ENCODE measurements at places on chromosomes 2 and 18.

GRCh38 chr18:44632469-44633145 is 48.1 kb upstream of the SETBP1 start:
- DNase-seq: no peak

- no peak for DNase-seq
Measured at GRCh38 chr2:194104687-194105086, 1552.3 kb upstream of the SLC39A10 start.

DNA sequence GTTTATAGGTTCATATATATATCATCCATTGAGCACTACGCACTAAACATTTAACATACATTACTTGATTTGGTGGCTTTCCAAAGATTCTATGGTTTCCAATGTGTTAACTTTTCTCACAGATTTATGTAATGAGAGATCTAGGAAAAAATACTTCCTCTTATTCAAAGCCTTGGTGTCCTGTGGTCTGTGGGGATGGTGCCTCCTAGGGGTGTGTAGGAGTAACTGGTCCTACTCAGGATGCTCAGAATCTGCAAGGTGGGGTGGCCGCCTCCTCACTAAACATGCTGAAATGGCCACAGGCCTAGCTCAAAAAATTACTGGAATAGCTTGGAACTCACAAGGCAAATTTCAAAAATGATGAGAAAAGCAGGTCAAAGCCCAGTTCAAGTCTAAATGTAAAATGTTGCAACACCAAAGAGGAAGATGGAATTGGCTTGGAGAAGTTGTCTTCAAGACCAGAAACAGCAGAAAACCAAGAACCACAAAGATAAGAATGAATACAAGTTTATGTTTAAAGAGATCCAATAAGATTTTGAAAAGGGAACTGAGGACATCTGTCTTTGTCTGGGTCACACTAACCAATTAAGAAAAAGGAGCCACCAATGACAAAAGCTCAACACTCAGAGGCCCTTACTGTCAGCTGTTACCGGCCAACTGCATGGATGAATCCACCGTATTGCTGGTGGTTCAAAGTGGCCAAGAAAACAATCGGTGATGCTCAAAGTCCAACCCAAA is 11.5 kb downstream of the GPR55 start:
- DNase-seq: no peak

- no peak for DNase-seq
Measured at GRCh38 chr2:161122772-161123530, 37.3 kb upstream of the TANK start.

DNA sequence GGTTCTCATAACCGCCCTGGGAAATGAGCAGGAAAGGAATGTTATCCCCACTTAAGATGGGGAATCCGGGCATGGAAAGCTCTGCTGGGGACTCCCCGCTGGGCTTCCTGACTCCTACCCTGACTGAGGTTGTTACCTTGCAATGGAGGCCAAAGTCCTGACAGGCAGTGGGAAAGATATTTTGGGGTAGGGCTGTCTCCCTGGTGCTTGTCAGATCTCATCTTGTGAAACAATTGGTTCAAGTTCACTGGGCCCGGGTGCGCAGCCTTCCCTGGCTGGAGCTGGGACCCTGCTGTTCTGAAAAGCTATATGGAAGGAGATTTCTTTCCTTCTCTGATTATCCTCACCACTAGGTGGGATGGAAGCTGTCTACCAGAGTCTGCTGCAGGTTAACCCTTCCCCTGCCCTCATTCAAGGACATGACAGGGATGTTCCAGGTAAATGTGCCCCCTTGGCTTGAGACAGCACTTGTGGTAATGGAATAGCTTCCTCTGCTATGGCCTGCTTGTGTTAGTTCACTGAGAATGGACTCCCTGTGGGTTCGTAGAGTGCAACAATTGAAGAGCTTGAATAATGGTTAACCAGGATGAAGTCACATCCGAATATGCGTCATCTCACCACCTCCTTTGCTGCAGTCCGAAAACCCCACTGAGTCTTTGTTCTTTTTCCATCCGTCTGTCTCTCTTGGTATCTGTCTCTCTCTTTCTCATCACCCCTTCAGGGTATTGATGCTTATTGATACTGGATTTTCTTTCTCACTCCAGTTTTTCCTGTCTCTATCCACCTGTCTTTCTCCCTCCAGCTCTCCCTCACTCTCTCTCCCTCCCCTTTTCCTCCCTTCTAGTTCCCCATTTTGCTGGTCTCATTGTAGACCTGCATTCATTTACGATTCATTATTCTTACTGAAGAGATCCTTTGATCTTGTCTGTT is 67.8 kb upstream of the EPAS1 start:
- no peak for DNase-seq

DNA sequence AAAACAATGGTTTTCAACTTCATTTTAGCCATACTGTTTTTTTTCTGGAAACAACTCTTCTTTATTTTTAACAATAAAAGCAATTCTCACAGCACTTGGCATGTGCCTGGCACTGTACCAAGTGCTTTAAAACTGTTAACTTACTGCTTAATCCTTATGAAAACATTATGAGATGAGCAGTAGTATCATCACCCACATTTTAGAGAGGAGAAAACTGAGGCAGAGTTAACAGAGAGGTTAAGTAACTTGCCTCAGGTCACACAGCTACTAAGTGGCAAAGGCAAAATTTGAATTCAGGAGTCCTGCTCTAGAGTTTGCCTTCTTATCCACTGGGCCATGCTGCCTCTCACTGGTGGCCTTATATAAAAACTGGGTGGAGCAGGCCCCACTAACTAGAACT is 23.2 kb downstream of the CTIF start:
- no peak for DNase-seq

GRCh38 chr2:81675641-81676040 is 1371.1 kb upstream of the LRRTM1 start:
- no peak for DNase-seq

- DNase-seq: no peak
Measured at GRCh38 chr2:29606104-29607037, 315.0 kb downstream of the ALK start.

GRCh38 chr2:1620081-1620480 is 124.2 kb downstream of the PXDN start:
- no peak for DNase-seq

- no peak for DNase-seq
Measured at GRCh38 chr2:170968205-170969003, 39.4 kb downstream of the GORASP2 start.

GRCh38 chr2:221731432-221732145 is 159.5 kb upstream of the EPHA4 start:
- no peak for DNase-seq

GRCh38 chr2:234266952-234267351 is 216.4 kb downstream of the SPP2 start:
- DNase-seq: no peak

DNA sequence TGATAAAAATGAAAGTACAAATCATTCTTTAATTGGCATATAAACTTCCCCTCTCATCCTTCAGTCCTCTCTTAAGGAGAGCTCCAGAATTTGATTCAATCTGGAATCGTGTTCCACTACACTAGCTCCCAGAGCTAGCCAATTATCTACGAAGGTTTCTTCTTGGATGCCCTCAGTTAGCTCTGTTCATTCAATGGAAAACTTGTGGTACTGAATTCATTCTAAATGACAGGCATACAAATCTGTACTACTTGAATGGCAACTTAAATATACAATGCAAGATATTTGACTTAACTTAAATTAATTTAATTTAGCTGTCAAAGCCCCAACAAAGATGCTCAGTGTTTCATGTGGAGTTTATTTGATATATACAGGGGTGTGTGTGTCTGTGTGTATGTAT is 1474.2 kb upstream of the CELF4 start:
- DNase-seq: no peak

DNA sequence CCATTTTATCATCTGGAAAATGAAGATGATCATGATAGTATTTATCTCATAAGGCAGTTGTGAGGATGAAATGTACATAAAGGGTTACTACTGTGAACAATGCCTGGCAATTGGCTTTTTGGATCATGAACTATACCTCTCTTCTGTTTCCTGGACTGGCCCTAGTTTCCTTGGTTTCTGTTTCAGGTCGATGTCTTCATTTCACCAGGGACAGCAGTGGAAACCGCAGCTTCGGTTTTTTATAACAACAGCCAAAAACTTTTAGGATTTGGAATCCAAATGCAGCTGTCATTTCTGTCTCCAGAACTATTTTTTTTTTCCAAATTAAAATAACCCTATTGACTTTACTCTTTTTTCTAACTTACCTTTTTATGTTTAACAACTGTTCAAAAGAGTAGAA is 425.1 kb downstream of the RND3 start:
- no peak for DNase-seq

GRCh38 chr2:147739508-147739907 is 105.3 kb upstream of the ACVR2A start:
- no peak for DNase-seq

DNA sequence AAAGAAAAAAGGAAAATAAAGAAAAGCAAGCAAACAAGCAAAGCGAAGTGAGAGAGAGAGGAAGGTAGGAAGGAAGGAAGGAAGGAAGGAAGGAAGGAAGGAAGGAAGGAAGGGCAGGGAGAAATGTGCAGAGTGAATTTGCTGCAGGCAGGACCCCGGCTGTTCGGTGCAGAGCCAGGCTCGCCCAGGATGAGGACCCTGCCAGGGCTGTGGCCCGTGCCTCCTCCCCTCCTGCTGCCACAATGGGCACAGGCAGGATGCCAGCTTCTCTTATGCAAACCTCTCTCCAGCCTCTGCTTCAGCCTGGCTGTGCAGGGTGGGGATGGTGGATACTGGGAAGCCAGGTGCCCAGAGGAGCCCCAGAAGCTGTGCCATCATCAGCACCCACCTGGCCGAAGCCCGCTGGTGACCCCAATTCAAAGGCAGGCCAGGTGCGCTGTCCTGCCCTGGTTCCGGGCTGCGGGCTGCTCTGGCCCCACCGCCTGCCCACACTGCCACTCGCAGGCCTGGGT is 3.2 kb downstream of the GPR17 start:
- DNase-seq: no peak

DNA sequence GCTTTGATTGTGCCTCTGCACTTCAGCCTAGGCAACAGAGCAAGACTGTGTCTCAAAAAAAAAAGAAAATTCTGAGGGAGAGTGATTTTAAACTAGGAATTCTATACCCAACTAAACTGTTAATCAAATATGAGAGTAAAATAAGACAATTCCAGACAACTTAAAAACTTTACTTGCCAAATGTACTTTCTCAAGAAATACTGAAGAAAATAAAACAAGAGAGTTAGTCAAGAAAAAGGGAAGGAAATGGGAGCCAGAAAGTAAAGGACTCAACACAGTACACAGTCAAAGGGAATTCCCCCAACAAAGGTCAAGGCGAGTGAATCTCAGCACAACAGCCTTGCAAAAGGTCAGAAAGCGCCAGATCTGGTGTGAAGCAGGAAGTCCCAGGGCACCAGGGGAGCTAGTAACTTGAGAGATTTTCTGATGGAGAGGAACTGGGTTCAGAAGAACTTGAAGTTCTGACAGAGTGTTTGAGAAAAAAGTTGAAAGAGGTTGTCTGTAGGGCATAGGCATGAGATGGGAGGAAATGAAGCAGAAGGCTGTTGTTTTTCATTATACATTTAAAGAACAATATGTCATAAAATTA is 22.6 kb upstream of the TBC1D8 start:
- no peak for DNase-seq

DNA sequence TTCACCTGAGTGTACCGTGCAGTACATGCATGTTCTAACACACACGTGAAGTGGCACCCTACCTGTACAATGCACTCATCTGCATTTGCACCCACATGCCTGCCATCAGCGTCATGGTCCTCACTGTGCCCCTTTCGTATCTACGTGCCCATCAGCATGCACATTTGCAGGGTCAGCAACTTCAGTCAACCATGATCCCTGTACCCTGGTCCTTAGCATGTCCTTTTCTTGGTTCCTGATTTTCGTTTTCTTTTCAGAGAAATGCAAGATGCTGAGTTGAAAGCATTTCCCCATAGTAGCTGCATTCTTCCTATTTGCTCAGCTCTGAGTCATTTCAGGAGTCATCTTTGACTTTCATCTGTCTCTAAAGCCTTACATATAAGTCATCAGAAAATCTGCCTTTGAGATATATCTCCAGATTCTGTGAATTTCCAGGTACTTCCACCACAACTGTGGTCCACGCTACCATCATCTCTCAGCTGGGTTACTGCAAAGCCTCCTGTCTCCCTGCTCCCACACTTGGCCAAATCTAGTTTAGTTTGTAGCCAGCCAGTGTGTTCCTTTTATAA is 14.7 kb upstream of the PUM2 start:
- DNase-seq: no peak

DNA sequence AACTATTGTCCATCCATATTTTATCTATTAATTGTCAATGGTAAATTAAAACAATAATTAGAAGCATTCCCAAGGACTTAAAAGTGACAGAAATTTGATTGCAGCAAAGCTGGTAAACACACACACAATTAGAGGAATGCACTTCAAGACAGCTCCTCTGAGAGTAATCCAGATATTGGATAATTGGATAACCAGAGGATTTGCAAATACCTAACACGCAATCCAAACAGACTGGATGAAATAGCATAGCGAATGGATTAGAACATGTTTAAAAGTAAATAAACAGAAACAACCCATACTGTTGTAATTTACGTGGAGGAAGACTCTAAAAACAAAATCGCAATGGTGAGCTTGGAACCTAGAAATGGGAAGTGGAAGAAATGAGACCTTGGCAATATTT is 239.8 kb downstream of the METTL4 start:
- DNase-seq: no peak

GRCh38 chr2:138115666-138116065 is 151.4 kb downstream of the HNMT start:
- DNase-seq: no peak

GRCh38 chr2:9327873-9328352 is 95.4 kb downstream of the ITGB1BP1 start:
- no peak for DNase-seq

DNA sequence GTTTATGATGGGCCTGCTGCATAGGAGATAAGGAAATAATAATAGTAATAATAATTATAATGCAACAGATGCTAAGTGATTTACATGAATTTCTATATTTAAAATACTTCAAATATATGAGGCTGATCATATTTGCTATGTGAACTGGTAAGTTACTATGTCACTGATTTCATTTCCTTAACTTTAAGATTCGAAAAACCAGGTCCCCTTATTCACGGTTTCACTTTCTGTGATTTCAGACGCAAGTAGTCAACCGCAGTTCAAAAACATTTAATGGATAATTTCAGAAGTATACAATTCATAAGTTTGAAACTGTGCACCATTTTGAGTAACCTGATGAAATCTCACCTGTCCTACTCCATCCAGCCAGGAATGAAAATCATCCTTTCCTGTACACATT is 1697.1 kb upstream of the LRRTM1 start:
- DNase-seq: no peak

DNA sequence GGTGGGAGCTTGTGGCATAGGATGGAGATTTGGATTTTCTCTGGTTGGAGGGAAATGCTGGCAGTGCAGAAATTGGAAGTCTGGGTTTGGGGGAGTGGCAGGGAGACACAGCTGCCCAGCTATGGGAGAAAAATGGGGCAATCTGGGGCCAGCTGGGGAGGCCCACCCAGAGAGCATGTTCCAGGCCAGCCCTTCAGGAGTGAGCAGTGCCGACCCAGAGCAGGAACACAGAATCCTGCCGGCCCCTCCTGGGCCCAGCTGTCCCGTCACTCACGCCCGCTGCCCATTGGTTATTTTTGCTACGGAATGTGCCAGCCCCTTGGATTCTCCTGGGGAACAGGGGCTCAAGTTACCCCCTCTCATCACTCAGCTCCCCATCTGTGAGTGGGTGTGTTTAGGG is 4.9 kb downstream of the SPEG start:
- DNase-seq: no peak

- peak; percentile 1 for DNase-seq
Measured at GRCh38 chr2:90069290-90069894, 1377.9 kb downstream of the RPIA start.

- no peak for DNase-seq
Measured at GRCh38 chr18:6681331-6681875, 48.1 kb upstream of the ARHGAP28 start.

- peak; percentile 26 for DNase-seq
Measured at GRCh38 chr2:142140434-142140845, 9.6 kb upstream of the LRP1B start.

GRCh38 chr2:118016911-118017310 is 3.0 kb upstream of the CCDC93 start:
- no peak for DNase-seq
